ENCODE measurements at places on chromosomes 7 and 10. TPM values are rescaled to one million over a fixed set of nuclear protein-coding genes. Genes with fewer than 3 reads are reported as not detected.
A peak's percentile ranks its signal among the peaks of the same experiment; 100 is the strongest.

- no peak for DNase-seq
These were observed 39.9 kb upstream of the DDC start for GRCh38 chr7:50605059-50605458.

- peak; percentile 54 for DNase-seq
These were observed 655.6 kb downstream of the LRMDA start for GRCh38 chr10:76086761-76087639.

GRCh38 chr10:790821-791551 is 101.5 kb upstream of the DIP2C start:
- DNase-seq: no peak

GRCh38 chr10:122140941-122141623 is 130.0 kb upstream of the BTBD16 start:
- DNase-seq: no peak

DNA sequence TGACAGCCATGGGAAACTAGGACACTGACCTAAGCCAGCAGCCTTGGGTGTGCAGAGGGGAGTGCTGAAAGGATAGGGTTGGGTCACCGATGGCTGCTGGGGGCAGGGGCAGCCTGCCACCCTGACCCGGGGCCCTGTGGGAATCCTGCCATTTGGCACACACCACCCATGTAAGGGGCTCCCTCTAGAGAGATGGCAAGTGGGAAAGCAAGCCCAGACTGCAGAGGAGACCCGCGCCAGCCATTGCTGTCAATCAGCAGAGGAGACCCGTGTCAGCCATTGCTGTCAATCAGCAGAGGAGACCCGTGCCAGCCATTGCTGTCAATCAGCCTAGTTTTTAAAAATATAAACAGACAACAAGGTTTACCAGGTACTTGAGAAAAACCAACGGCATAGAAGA is 27.4 kb upstream of the PRKAG2 start:
- DNase-seq: no peak

- no peak for DNase-seq
These were observed 81.6 kb downstream of the ARMH3 start for GRCh38 chr10:101974091-101974971.

- DNase-seq: peak; percentile 90
These were observed 18.3 kb upstream of the HBP1 start for GRCh38 chr7:107150375-107151073.

GRCh38 chr7:42407833-42408232 is 170.8 kb upstream of the GLI3 start:
- DNase-seq: no peak

DNA sequence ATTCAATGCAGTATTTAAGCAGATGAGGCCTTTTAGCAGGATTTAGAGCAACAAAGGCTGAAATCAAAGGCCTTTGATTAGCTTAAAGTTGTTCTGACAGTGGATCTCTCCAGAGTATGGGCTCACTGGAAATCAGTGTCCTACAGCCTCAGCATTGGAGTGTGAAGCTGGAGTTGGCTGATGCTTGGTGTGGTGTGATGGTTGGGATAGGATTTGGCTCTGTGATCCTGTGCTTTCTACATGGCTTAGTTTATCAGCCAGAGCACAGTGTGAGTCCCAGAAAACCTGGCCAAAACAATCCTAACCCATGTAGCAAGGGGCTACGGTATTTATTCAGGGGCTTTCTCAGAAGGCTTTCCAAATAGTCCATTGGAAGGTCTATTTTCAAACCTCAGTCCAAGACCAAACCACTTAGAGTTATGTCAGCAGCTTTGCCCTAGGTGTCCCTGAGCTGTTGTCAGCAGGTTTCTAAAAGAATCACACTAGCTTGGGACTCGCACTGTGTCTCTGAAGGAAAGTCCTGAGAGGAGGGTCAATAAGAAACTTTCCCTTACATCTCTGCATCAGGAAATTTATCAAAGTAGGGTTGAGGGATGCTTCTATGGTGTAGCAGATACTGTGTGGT is 65.4 kb upstream of the ANKRD1 start:
- DNase-seq: peak; percentile 60

Gene LIPF
- not detected for total RNA-seq

Gene BMPER
- total RNA-seq: 13.8 TPM

Gene STEAP1B
- 1.4 TPM for total RNA-seq

Gene TET1
- 1.3 TPM for total RNA-seq
